ENCODE measurements at places on chromosomes 3 and 15.

- DNase-seq, result no peak
These were observed 289.9 kb downstream of the SATB1 start for GRCh38 chr3:18135060-18135814.

GRCh38 chr15:72925661-72926060, 126.6 kb upstream of the NEO1 start:
- DNase-seq, result no peak

DNA sequence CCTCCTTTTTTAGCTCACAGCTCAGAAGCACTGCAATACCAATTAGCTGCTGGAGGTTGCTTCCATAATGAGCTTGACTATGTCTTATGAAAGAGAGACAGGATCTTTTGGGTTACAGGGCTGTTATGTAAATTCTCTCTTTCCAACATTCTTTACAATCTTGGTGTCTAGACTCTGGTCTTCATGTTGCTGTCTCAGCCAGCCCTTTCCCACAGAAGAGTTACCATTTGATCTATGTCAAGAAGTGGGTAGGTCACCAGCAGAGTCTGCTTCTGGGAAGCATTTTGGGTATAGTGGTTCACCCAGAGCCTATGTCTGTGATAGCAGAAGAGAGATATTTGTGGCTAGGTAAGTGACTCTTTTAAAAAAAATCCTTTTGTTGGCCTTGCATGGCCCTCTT, 234.5 kb downstream of the SATB1 start:
- DNase-seq, result no peak

- DNase-seq, result no peak
These were observed 38.4 kb upstream of the SLC6A6 start for GRCh38 chr3:14363991-14364390.

DNA sequence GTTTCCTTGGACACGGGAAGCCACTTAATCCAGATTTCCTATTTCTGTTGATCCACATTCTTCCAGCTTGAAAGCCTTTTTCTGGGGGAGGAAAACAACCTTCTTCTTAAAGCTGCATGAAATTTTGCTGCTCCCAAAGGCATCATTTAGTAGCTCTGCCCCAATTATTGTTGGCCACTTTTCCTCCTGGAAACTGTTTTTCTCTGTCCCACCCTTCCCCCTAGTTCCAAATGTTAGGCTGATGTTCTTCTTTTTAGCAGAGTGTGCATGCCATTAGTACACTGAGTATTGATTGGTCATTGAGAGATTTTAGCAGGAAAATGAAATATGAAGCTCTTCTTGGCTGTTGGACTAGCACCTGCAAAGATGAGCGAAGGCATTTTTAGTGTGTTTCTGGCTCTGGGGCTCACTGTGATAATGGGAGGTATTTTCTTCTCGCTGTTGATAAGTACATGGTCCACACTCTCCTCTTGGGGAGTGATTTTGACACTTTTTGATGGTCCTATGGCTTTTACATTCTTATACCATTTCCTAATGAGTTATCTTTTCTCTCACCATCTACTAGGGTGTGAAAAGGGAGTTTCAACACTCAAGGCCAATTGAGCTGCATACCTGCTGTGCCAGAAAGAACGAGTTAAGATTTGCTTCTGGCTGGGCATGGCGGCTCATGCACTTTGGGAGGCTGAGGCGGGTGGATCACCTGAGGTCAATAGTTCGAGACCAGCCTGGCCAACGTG, 200.5 kb downstream of the PTPRG start:
- no peak for DNase-seq

DNA sequence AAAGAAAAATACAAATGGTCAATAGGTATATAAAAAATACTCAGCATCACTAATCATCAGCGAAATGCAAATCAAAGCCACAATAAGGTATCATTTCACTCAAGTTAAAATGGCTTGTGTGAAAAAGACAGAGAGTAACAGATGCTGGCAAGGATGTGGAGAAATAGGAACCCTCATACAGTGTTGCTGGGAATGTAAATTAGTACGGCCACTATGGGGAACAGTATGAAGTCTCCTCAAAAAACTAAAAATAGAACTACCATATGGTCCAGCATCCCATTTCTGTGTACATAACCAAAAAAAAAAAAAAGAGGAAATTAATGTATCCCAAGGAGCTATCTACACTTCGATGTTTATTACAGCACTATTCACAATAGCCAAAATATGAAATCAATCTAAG, 98.1 kb upstream of the TGFBR2 start:
- DNase-seq, result no peak

DNA sequence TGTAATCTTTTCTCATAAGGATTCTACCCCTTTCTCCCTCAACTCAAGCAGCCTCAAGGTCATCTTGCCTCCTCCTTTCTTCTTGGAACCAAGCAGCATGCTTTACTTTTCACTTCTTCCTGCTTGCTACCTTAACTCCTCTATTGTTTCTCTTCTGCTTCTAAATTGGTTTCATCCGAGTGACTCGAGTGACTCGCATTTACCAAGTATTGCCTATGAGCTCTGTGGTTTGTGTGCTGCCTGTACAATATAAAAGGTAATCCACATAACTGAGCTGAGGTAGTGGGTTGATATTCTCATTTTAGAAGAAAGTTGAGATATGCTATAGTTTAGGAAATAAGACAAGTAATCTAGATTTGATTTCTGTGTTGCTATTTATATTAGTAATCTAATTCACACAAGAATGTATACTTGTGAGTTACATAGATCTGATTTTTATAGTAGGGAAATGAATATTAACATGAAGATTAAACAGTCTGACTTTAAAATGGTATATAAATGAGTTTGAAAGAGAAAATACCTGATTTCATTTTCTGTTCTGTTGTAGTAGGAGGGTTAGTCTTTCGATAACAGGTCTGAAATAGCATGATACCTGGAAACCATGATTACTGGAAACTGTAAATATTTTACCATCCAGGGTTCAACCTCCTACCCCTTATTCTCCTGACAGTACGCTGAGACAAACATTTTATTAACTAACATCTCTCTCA, 5.5 kb downstream of the HHLA2 start:
- no peak for DNase-seq

DNA sequence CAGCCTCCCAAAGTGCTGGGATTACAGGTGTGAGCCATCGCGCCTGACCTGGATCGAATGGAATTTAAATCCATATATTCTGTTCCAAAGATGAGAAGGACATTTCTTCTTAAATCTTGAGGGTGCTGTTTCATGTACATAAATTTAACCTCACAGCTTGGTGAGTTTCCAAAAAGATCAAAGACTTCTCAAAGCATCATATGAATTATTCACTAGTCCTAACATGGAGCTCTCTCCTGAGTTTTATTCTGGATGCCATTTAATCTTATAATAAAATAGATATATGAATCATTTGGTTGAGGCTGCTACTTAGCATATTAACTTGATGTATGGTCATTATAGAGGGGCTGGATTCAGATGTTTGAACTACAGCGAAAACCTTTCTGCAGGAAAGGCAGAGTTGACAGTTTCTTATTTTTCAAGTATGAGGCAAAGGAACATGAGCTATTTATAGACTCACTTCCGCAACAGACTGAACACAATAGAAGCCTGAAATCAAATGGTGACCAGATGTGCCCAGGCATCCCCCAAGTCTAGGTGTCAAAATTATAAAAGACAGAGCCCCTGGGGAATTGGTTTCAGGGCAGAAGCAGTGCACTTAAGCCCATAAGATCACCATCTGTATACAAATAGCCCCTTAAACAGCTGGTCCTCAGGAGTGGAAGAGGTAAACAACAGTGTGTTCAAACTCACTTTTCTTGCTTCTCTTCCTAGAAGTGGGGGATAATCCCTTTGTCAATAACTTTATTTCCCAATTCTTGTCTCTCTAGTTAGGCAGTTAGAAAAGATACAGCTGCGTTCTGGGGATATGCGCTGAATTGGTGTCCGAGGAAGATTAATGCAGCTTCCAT, 29.7 kb downstream of the STARD9 start:
- DNase-seq, result no peak
